ENCODE measurements at places on chromosomes 12 and 14.

DNA sequence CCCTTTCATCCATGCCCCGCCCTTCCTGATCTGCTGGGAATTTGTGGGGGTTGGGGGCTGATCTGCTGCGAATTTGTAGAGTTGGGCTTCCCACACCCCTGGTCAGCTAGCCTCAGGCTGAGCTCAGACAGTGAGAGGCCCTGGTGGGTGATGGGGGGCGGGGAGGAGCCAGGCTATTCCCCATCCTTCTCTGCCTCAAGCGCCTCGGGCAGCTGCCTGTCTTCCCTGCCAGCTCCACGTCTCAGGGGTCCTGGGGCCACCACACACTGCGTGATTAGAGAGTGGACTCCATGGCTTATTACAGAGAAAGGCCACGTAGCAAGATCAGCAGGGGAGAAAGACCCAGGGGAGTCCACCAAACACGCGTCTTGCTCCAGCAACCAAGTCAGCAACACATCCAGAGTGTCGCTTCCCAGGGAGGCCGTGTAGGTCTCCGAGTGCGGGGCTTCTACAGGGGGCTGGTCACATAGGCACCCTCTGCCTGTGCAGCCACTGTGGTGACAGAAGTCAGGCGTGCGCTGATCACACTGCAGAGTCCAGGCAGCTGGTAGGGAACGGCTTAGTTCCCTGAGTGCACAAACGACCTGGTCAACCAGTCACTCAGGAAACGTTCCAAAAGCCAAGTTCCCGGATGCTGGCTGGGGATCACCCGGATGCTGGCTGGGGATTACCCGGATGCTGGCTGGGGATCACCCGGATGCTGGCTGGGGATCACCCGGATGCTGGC, 254.4 kb upstream of the SFSWAP start:
- no peak for DNase-seq

- DNase-seq, result no peak
These were observed 213.1 kb upstream of the RTL1 start for GRCh38 chr14:101116486-101117130.

- DNase-seq, result no peak
These were observed 1.3 kb downstream of the TMEM132D start for GRCh38 chr12:129902371-129903091.

DNA sequence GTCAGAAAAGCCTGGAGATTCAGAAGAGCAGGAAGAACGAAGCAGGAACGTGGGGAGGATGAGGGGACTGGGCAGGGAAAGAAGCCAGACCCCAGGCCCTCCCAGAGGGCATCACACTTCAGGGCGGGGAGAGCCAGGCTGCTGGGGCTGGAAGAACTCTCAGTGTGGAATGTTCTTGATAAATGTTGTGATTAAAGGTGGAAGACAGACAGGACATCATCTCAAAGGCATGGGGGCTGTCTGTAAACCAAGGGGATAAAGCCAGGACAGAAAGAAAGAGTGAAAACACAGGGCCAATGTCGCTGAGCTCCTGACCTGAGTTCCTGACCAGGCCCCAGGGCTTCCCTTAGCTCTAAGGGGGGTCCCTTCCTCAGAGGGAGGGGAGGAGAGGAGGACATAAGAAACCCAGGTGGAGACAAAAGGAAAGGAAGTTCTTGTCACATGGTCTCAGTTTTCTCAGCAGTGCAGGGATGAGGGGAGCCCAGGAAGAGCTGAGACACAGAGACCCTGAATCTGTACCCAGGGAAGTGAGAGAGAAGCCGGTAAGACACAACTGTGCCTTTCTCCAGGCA, 56.3 kb downstream of the SETD3 start:
- no peak for DNase-seq

DNA sequence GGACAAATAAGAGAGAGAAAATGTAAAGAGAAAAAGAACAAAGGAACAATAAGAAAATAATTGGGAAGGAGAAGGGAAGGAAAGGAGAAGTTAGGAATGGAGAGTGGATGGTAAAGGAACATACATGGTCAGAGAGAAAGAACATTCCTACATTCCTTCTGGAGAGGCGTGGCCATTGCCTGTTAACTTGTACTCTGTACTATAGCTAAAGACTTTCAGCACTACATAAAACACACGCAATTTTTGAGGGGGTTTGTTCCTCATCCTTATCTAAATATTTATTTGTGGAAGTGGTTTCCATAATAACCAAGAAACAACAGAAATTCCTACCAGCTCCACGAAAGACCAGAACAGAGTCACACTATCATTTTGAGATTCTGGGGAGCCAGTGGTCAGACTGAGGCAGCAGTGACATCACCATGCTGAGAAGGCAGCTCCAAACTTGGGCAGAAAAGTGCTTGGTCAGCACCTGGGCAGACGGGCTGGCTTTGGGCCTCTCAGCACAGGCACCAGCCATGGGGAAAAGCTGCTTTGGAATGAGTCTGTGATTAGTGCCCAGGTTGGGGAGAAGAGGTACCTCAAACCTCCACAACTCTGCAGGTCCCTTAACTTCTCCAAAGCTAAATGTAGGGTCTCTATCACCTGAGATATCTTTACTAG, 125.9 kb upstream of the NTF3 start:
- DNase-seq, result no peak

DNA sequence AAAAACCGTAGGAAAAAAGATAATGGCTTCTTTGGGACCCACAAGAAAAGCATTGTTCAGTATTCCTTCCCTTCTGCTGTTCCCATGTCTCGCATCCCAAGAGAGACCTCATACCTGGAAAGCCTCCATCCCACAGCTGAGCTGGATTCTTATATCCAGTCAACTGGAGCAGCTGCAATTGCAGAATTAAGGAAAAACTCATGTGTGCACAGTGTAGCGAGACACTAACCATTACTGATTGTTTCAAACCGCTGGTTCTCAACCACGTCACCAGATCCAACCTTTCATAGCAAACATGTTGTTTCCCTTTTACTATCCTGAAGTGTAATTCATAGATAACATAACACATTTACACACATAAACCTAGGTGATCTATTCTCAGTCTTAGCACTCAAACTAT, 5.5 kb upstream of the RNASE10 start:
- DNase-seq, result no peak

GRCh38 chr14:45377166-45377565, 124.2 kb upstream of the MIS18BP1 start:
- no peak for DNase-seq

GRCh38 chr12:40224439-40225291, at the start of gene LRRK2:
Gene LRRK2, plus strand, starts transcription at chr12:40224997. Its CDS starts 135 bp downstream, at chr12:40225132.
- no peak for DNase-seq

- no peak for DNase-seq
These were observed 75.9 kb downstream of the ITPK1 start for GRCh38 chr14:93039649-93040315.
